ENCODE measurements at places on chromosomes 7 and 10.
A peak's percentile ranks its signal among the peaks of the same experiment; 100 is the strongest.

DNA sequence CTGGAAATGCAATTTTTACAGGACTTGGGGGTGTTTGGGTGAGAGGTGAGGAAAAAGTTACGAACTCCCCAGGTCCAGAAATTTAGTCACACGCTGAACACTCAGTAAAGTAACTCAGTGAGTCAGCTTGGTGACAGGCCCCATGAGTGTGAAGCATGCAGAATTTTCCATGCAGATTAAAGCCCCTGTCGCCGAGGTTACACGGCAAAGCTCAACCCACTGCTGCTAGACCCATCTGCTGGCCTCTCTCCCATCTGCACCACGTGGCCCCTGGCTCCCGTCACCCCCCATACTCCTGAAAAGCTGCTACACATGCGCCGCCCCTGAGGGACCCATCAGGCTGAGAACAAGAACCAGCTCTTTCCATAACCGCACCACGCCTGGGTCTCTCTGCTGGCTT, 7.0 kb upstream of the MMP21 start:
- peak; percentile 10 for DNase-seq

GRCh38 chr7:43112459-43112940, at the start of gene HECW1:
Gene HECW1, plus strand, starts transcription at chr7:43112647. Its CDS starts 131,259 bp downstream, at chr7:43243906.
- DNase-seq: no peak

DNA sequence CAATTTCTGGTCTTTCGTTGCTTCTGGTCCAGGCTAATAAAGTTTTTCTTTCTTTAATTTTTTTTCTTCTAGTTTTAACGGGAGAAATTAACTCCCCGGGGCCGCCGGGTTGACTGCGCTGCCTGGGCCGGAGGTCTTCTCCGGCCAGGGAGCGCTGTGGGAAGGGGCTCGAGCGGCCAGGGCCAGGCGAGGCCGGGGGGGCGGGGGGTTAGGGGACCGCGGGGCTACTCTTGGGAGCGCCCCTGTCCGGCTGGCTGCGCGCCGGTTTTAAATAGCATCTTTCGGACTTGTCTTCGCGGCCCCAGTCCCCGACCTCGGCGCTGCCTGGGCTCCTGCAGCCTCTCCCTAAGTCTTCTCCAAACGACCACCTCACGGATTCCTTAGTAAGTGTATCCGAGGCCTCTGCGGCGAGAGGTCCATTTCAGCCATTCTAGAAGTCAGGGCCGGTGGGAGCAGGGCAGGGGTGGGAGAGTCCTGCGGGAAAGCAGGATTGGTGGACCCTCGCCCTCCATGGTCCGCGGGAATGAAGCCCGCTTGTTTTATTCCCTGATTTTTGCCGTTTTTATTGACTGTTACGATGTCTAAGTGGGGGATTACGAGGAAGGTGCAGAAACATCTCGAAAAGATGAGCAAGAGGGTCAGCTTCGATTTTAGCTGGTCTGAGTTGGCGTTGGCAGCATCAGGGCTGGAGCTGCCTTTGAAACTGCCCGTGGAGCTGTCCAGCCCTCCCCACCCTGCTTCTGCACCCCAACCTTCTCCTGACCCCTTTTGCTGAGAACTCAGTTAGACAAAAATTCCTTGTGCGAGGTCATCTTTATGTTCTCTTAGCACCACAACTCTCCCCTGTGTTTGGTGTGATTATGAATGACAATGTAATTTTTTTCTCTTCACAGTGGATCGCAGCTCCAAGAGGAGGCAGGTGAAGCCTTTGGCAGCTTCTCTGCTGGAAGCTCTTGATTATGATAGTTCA, 555 bp downstream of the PHF14 start:
- peak; percentile 35 for DNase-seq

DNA sequence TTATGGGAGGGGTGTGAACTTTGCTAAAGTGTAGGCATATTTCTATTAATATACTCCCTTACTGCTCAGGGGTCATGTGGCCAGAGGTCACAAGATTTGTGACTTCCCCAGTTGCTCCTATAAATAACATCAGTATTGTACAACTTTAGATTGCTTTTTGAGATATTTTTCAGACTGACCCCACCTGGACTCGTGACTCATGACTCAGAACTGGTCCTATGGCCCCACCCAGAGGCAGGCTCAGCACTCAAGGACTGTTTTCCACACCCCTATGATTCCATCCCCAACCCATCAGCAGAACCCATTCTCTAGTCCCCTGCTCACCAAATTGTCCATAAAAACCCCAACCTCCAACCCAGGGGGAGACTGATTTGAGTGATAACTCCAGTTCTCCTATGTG, 2.7 kb upstream of the CUL2 start:
- no peak for DNase-seq

GRCh38 chr10:86654411-86655172, at the start of gene OPN4:
Gene OPN4, plus strand, starts transcription at chr10:86654547. Its CDS starts 237 bp downstream, at chr10:86654784.
- peak; percentile 2 for DNase-seq

DNA sequence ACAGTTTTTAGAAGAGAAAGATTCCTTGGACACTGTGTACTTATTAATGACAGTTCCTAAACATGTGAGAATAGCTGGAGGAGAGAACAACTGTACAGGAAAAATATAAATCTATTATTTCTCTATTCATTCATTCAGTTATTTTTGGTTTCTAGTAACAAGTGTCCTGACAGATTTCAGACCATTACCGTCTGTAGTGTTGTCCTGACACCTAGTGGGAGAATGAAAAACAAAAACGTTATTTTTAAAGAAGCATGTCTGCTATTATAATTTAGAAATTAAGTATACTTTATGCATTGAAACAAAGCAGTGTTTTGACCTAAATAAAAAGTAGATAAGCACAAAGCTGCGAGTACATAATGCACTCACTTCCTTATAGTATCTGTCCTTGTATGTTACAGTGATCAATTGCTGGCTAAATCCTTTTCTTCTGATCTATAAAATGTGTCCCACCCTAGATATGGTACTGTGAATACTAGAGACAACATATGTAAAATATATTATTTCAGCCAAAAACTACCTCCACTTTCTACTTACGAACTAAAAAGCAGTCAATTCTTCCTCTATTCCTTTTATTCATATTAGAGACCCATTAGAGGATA, 575.6 kb downstream of the ARL4A start:
- DNase-seq: peak; percentile 50

- no peak for DNase-seq
These were observed 82.1 kb downstream of the GRID1 start for GRCh38 chr10:86284355-86285105.

DNA sequence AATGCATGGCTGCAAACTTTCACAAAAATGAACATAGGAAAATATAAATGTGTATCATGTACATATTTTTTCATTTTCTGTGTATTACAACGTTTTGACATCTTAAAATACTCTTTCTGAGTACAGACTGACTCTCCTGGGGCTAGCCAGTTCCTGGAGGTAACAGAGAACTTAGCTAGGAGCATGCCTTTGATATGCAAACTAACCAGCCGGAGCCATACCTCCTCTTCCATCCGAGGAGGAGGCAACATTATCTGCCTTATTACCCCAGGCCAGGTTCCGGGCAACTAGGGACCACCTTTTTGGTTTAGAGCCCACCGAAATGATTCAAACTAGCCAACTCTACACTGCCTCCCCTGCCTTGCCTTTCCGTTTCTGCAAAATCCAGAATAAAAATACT, 33.7 kb upstream of the HECW1 start:
- DNase-seq: no peak

GRCh38 chr10:119100434-119101238, 3.3 kb upstream of the DENND10 start:
- peak; percentile 58 for DNase-seq

DNA sequence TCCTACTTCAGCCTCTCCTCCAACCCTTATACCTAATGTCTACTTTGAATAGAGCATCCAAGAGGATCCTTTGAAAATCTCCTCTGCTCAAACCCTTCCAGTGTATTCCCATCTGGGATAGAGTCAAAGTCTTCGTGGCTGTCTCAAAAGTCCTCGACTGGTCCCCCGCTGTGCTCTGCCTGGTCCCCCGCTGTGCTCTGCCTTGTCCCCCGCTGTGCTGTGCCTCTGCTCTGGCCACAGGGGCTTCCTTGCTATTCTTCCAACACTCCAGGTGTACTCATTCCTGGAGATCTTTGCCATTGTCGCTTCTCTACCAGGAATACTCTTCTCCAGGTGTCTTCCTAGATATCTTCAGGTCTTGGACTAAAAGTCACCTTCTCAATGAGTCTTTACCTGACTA, 36.1 kb upstream of the COMMD3 start:
- no peak for DNase-seq

DNA sequence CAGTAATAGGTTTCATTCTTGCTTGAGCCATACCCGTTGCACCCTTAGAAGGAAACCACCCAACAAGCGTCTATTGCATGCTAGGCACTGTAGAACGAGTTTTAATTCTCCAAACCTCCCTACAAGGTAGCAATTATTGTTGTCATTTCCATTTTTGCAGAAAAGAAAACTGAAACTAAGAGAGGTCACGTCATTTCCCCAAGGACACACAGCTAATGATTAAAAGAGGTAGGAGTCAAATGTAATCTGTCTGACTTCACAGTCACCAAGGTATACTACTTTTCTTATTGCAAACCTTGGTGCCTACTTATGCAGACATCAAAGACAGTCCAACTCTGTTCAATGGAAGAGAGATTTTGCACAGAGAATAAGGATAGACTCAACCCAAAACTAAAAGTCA, 49.1 kb upstream of the C1QL3 start:
- peak; percentile 2 for DNase-seq

DNA sequence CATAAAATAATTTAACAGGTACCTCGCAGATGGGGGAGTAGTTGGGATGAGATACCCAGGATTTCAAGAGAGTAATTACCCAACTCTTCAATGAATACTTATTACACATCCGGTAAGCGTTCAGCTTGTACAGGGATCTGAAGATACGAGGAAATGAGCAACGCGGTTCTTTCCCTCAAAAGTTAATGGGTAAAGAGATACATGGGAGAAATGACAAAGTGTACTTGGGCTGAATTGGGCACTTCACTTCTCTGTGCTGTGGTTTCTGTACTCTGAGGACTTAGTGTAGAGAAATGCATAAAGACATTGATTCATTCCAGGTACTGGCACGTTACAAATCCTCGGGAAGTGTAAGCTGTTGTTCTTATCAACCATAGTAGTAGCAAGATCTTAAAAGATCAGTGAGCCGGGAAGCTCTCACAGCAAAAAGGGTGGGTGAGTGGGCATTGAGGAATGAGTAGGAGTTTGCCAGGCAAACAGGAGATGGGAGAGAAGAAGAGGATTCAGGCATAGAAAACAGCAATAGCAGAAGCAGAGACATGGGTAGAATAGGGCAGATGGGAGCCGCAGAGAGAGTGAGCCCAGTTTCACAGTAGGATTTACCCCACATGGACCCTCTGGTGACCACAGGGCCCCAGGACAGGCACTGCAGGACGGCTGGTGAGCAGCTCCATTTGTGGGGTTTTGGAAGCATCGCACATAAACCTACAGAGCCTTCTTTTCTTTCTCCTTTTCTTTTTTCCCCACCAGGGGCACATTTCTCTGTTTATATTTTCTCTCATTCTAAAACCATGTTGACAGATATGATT, 304.3 kb upstream of the PITRM1 start:
- peak; percentile 86 for DNase-seq

DNA sequence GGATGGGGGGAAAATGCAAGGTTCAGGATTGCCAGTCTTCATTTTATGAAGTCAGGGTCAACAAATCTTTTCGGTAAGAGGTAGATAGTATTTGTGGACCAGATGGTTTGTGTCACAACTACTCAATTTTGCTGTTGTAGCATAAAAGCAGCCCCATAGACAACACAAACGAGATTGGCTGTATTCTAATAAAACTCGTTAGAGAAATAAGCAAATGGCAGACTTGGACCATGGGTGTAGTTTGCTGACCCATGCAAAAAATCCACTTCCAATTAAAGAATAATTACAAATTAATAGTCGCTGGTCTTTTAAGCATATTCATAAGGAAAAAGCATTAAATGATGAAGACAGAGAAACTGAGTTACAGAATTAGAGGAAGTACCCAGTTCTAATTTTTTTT, 247.1 kb downstream of the CRPPA start:
- no peak for DNase-seq

GRCh38 chr7:31603046-31603445, 84.0 kb upstream of the PPP1R17 start:
- peak; percentile 20 for DNase-seq

DNA sequence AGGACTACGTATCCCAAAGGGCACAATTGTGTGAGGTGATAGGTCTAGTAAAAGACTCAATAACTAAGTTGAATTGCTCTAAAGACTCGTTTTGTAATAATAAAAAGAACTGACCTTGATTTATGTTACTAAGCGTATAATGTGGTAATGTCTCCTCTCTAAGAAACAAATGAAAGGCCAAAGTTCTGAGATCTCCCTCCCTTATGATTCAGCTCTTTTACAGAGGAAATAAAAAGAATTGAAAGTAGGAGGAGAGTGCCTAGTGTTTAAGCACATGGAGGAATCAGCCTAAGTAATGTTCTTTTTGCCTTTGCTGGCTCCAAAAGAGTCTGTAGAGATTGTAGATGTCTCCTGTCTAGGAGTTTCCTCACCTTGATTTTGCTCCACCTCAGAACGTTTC, 98.0 kb downstream of the ARL4A start:
- no peak for DNase-seq

GRCh38 chr10:13308096-13308495, 8.2 kb upstream of the PHYH start:
- no peak for DNase-seq

GRCh38 chr7:120370954-120371353, 98.0 kb downstream of the KCND2 start:
- DNase-seq: no peak

DNA sequence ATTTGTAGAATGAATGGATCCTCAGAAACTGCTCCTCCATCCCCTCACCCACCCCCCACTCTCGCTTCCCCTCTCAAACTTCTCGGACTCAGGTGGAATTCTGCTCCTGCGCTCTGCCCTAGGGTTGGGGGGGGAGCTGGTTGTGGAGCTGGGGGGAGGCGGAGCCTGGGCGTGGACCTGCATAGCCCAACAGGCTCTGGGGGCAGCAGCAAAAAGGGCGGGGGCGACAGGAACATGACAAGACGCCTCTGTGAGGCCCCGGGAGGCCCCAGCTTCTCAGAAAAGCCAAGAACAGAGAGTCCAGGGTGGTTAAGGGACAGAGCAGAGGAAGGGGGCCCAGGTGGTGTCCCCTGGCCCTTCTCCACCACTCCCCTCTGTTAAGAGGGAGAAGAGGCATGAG, 3.5 kb downstream of the TSC22D4 start:
- no peak for DNase-seq

DNA sequence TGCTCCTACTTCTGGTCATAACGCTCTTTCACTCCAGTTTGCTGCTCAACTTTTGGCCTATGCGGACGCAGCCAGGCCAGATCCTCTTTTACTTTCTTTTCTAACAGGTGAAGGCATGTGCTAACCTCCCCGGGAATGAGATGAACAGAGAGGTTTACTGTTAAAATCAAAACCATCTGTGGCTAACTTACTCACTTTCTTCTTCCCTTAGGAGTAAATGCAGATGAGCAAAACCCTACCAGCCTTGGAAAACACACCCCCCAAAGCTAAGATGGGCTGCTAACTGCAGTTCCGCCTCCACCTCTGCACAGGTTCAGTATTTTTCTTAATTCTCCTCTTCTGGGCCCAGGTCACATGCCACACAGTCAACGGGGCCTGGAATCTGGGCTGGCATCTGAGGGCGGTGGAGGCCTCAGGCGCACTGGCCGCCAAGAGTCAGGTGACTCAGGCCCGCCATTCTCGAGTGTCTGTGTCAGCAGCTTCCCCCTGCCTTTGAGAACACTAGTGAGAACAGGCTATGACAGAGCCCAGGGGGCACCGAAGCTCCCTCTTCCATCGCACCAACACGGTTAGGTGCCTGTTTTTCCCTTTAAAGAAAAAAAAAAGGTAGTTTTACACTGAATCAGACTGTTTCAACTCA, 11.1 kb downstream of the FAM53B start:
- peak; percentile 89 for DNase-seq

Measured in kidney tubule cell (primary cell).